Stimulated activated CD4-positive, alpha-beta T cell treated with anti-CD3 and anti-CD28 coated beads, Interleukin-15, amount 100 ng/mL, for 1 hour (primary cell): ENCODE measurements at places on chromosomes 5 and 9.

GRCh38 chr5:88556406-88556805, 287.8 kb upstream of the TMEM161B start:
- DNase-seq, result no peak

DNA sequence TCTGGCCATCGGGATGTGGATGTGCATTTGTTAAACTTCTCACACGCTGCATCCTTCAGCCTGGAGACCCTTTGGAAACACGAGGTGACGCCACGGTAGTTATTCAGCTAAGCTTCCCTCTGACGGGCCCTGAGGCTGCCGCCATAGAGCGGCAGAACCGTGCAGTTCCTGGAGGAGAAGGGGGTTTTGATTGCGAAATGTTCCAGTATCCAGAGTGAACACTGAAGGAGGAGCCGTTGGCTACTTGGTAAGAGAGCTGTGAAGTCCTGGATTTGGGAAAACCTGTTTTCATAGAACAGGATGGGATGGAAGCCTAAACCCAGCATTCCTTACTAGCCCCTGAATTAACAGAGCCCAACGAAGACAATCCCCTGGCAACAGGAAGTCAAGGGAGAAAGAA, 23.0 kb upstream of the EXOC3 start:
- DNase-seq, result no peak

DNA sequence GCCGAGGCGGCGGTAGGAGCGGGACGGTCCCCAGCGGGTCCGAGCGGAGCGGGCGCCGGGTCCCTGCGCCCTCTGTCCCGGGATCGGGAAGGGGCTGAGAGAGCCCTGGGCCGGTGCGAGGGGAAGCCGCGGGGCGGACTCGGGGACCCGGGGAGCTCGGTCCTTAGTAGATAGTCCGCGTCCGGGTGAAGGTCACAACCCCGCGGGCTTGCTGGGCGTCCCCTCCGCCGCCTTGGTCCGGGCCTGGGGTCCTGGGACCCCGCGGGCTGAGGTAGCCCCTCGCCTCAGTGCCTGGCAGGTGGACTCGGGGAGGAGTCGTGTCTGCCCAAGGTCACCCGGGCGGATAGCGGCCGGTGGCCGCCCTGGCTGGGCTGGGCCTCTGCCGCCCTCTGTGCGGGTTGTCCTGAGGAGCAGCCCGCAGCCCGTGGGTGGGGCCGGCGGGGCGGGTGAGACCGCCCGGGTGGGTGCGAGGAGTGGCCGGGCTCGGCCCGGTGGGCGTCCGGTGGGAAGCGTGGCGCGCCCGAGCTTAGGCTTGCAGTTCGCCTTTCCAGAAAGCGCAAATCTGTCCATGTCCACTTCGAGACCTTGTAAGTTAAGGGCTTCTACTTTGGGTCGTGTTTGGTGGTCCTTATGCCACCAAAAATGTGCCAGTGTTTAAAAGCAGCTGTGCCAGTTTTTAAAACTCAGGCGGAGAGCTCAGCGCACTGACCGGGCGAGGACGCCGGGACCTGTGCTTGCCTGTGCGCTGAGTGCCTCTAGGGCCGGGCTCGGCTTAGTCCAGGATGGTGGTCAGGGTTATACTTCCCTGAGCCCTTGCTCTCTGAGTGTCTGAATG, 554 bp downstream of the SDHA start:
- no peak for DNase-seq

DNA sequence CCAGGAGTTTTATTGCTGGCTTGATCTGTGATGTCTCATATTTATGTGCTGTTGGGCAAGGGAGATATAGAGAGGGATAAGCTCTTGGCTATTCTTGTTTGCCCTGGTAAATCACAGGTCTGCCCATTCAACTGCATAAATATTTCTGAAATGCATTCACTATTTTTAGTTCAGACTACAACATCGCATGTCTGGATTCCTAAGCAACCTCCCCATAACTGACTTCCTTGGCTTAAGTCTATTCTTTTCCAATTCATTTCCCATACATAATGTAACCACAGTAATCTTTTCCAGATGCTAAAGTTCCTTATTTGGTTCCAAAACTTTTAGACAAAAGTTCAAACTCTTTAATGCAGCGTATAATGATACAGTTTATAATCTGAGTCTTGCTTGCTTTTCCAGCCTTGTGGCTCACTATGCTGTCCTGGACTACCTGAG, 321.4 kb upstream of the ACTBL2 start:
- no peak for DNase-seq

- DNase-seq, result no peak
Observed at GRCh38 chr5:170405817-170406216, 16.6 kb upstream of the KCNMB1 start.

- DNase-seq, result no peak
Observed at GRCh38 chr9:87734106-87734505, 8.2 kb downstream of the CTSL start.

GRCh38 chr9:14395317-14396082, 81.6 kb upstream of the NFIB start:
- DNase-seq, result no peak

DNA sequence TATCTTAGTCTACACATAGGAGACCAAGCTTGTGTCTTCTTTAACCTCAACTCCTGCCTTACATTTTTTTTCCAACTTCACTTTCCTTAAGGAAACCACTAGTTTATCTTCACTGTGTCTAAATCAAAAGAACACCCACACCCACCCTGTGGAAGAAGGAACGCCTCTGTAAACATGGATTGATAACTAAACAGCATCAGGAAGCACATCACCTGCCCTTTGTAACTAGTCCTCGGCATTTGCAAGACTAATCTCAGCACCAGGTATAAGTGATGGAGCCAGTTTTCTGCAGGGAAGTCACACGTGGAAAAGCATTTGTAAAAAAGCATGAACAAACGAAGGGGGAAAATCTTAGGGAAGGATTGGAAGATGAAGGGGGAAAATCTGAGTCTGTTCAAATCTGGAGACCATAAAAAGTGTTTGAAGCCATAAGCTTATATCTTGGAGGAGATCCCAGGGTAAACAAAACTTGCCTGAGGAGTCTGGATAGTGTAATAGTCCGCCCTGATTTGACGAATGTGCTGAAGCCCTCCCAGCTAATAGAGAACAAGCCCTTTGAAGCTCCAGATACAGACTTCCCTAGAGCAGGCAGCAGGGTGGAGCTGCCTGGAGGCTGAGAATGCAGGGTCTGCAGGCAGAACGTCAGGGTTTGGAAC, 117.3 kb upstream of the LHFPL2 start:
- DNase-seq, result no peak

DNA sequence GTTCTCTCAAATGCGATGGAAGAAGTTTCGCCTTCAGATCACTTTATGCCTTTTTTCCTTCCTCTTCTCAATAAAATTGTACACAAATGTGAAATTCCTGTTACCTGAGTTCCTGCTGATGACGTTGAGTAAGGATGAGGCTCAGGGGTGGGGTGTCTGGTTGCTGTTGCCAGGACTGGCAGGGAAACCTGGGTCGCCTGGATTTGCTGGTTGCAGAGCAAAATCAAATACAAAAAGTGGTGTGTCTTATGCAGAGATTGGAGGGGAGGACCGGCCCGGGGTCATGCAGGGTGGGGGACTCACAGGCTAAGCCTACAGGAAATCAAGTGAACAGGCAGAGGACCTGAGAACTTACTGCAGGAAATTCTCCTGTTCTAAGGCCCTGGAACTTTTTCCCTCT, 39.2 kb downstream of the ANXA2R start:
- DNase-seq, result no peak

DNA sequence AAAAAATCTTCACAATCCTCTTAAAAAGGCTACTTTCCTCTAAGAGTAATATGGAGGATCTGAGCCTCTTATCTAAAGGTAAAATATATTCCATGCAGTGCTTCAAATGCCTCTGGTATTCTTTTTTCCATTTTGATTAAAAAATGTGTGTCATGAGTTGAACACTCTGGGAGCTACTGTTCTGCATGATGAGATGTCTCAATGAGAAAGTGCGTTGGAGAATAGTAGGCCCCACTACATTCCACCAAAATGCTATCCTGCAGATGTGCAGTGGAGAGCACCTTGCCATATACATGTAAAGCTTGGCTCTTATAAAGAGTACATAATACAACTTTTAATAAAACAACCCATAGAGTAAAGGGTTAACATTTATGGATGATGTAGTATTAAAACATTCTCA, 26.3 kb downstream of the ALDH1A1 start:
- no peak for DNase-seq

GRCh38 chr5:107919361-107919760, 248.6 kb upstream of the EFNA5 start:
- DNase-seq, result no peak

DNA sequence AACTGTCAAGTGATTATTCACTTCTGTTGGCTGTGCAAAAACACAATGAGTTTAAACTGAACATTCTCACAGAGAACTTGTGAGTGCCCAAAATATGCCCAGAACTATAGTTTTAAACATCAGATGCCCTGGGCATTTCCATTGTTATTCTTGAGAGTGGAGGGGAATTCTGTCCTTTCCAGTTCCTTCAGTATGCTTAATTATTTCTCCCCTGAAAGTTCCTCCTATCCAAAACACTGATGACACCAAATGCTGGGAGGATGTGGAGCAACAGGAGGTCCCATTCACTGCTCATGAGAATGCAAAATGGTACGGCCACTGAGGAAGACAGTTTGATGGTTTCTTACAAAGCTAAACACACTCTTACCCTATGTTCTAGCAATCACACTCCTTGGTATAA, 55.5 kb downstream of the ROR2 start:
- DNase-seq, result no peak

GRCh38 chr5:64968591-64969110, 199.9 kb downstream of the CWC27 start:
- no peak for DNase-seq

DNA sequence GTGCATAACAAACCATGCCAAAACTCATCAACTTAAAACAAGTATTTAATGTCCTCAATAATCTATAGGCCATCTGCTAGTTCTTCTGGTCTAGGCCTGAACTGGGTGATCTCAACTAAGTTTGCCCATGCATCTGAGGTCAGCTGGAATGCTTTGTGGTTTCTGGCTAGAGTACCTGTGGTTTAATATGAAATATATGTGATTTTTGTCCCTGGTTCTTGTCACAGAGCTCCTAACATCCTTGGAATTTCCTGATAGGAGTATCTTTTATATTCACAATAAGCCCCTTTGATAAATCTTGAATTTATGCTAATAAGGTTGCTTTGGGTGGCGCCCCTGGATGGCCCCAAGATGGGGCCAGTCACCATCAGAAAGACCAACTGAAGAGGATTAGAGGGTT, 535.9 kb downstream of the DNAH5 start:
- no peak for DNase-seq

- DNase-seq, result no peak
Observed at GRCh38 chr5:28164568-28164967, 1126.2 kb upstream of the CDH9 start.

GRCh38 chr9:117678871-117679270, 25.3 kb upstream of the TLR4 start:
- no peak for DNase-seq

- no peak for DNase-seq
Observed at GRCh38 chr5:14722923-14723322, 58.4 kb downstream of the OTULIN start.

DNA sequence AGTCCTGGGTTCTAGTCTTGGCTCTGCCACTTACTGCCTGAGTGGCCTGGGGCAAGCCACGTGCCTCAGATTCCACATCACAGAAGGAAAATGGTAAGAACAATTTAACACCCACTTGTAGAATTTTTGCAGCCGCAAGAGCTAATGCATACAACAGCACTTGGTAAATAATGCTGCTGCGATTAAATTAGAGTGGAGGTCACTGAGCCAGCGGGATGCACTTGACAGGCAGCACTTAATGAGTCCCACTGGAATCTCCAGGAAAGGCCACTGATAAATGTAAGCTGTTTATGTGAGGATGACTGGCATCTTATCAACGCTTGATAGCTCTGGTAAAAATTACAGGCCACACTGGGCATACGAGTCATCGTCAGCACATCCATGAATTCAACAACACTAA, 59.4 kb upstream of the UBTD2 start:
- no peak for DNase-seq

- DNase-seq, result peak; percentile 61
Observed at GRCh38 chr5:180353048-180353979, at the start of gene GFPT2. TSS of gene GFPT2 (minus strand) at chr5:180353336. CDS start at chr5:180353217, 119 bp downstream.

DNA sequence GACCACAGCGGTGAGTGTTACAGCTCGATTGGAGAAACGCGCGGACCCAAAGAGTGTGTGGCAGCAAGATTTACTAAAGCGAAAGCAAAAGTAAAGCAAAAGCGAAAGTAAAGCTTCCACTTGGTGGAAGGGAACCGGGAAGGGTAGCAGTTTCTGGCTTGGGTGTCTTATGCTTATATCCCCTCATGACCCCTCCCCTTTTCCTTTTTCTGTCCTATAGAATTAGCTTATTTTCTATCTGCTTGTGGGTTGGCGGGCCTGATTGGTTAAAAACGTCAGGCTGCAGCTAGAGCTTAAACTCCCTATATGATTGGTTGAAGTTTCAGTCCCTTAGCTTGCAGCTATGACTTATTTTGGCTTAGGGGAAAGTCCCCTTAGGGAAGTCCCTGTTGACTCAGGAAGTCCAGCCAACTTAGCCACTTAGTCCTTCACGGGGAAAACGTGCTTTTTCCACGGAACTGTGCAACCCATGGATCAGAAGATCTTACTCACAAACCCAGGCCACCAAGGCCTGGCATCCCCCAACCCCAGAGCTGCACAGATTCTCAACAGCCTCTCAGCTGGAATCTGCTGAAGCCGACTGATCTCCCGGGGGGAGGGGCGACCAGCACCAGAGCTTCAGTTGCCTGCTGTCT, 114.2 kb upstream of the ADAMTS16 start:
- no peak for DNase-seq

DNA sequence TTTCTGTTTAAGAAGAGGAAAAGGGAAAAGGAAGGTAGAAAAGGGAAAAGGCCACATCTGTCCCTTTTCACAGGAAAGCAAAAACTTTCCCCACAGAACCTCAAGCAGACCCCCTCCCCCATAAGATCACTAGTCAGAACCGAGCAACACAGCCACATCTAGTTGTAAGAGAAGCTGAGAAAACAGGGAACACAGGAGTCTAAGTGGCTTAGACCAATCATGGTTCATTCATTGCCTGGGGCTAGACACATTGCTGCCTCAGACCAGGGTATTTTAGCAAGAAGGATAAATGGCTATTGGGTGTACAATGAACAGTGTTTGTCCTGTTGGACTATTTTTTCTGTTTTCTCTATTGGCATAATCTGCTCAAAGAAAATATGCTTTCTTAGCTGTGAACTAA, 98.0 kb downstream of the ARL15 start:
- no peak for DNase-seq

DNA sequence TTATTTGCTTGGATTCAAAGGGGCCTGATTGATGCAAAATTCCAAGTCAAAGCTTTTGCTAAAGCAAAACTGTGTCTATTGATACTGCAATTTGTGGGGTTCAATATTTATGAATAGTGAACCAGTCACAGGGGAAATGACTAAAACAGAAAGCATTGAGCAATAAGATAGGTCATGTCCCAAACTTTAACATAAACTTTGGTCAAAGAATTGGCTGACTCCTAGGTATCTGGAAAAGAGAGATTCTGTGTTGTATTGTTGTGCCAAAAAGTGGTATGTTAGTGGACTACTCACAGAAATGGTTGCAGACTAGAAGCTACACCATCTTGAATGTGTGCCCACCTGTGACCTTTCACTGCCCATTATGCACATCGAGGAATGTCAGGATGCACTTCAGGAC, 585.5 kb upstream of the RGMB start:
- DNase-seq, result no peak

GRCh38 chr9:75200892-75201470, 112.7 kb downstream of the OSTF1 start:
- DNase-seq, result no peak
